ENCODE measurements at places on chromosomes 1 and 21. TPM values are rescaled to one million over a fixed set of nuclear protein-coding genes. Genes with fewer than 3 reads are reported as not detected.
A peak's percentile ranks its signal among the peaks of the same experiment; 100 is the strongest.

DNA sequence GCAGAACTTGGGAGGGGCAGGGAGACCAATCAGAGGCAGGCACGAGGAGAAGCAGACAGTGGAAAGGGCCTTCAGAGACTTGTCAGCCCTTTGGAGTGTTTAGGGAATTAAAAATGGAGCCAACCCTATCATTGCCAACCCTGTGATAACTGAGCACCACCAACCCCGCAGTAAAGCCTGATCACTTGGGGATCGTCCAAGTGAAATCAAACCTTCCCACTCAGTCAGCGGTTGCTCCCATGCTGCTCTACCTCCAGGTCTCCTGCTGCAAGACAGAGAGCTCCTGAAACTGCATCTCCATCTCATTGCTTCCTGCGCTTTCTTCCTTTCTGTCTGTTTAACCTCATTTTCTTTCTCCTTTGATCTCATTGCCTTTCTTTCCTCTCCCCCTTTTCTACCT is 4.8 kb upstream of the ACKR1 start:
- no peak for DNase-seq

- DNase-seq, result peak; percentile 33
Measured at GRCh38 chr1:48203287-48203900, 19.1 kb upstream of the SLC5A9 start.

GRCh38 chr1:21781815-21782348 is 1.1 kb downstream of the USP48 start:
- DNase-seq, result no peak

- DNase-seq, result no peak
Measured at GRCh38 chr1:95496773-95497172, 262.8 kb downstream of the RWDD3 start.

Gene RGS18
- polyA plus RNA-seq, result not detected

Gene MYOG
- not detected for polyA plus RNA-seq

DNA sequence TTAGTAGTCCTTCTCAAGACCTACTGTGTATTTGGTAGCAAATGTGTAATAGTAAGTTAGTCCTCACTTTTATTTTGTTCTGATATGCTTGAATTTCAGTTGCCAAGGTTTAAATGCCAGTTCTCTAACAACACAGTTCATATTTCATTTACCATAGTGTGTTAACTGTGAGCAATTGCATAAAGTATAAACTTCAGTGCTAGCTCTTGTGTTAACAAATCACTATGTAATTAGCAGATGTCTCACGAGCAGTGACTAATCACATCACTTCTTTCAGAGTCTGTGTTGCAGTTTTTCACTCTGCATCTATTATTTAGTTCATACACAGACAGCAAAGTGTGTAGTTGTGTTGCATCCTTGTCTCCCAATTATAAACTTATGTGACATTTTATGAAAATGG is 47.8 kb downstream of the ZMYM4 start:
- DNase-seq, result no peak

DNA sequence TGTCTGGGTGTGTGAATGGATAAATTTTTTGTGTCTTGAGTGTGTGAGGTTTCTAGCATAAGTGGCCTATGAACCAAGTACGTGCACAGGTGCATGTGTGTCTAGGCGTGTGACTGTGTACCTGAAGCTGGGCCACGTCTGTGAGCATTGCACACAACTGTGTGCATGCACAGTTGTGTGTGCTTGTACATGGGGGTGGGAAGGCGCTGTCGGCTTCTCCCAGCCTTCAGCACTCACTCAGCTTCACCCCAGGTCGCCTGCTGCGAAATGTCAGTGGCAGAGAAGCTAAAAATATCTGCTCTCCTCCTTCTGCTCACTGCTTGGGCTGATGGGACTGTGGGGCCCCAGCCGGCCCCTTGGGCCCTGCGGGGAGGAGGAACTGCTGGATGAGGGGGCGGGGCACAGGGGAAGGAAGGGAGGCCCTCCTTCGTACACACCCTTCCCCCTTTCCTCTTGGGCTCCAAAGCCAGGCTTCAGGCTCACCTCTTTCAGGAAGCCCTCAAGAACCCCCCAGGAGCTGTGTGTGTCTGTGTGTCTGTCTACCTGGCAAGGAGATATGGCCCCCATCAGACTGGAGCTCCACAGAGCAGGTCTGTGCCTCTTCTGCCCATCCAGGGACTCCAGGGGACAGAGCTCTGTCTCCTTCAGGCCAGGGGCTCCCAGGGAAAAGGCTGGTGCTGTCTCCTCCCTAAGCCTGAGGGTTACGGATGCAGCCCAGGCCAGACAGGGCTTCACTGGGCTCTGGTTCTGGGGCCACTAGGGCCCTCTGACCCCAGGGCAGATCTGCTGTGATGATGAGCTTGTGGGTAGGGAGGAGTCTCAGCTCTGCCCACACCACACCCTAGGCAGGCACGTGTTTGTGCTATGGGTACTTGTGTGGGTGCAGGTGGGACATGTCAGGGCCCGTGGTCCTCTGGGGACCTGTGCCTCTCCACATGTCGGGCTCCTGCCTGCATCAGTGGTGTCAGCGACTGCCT is 35.6 kb upstream of the WASF2 start:
- DNase-seq, result peak; percentile 52

DNA sequence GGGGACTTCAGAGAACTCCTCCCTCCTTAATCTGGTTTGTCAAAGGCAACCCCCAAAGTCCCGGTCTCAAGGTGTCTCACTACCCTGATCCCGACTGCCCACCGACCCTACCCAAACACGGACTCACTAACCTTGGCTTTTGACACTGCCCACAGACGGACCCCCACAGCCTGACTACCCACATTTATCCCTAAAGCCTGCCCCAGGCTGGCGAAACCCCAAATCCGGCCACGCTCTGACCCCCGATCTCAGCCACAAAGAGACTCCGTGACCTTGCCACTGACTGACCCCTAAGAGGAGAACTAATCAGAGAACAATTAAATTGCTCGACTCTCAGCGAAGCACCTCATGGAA is 5.2 kb downstream of the ID3 start:
- DNase-seq, result no peak

Gene RERE
- polyA plus RNA-seq, result 7.3 TPM

- no peak for DNase-seq
Measured at GRCh38 chr1:187634940-187635339, 806.2 kb downstream of the PLA2G4A start.

DNA sequence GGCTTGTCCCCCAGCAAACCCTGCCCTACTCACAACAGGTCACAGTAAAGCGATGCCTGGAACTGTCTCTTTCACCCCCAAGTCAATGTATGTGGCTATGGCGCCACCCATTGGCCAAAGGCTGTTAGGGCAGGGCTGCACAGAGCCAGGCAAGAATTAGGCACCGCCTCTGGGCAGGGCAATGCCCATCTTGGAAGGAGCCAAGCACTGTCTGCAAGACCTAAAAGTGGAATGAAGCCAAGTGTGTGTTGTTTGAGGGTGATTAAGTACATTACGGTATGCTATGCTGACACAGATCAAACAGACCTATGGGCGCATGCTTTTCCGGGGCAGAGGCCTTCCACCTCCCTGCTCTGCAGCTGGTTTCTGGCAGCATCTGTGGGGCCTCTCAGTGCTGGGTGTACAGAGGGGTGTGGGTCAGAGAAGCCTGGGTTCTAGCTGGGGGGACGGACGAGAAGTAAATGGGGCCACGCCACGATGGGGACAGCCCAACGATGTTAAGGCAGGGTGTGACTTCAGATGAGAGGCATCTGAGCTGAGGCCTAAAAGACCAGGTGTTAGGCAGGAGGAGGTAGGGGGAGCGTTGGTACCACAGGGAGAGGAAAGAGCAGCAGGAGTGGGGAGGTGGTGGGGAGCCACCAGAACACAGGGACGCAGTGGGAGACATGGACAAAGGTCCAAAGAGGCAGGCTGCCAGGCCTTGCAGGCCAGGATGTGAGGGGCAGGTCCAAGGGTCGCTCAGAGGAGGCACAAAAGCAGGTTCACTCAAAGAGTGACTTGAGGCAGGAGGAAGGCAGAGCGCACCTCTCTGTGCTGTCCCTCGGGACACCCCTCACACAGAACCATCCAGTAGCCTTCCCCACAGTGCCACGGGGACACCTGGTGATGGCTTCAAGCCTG is 49.8 kb downstream of the ACOT7 start:
- peak; percentile 19 for DNase-seq

GRCh38 chr1:36934061-36934460 is 100.3 kb downstream of the GRIK3 start:
- no peak for DNase-seq

Data from naive thymus-derived CD4-positive, alpha-beta T cell (primary cell).